Tibial artery (tissue), 4 donors: ENCODE measurements at places on chromosomes 3 and 15.

- DNase-seq: no peak
These were observed 18.1 kb upstream of the BOC start for GRCh38 chr3:113193288-113193687.

DNA sequence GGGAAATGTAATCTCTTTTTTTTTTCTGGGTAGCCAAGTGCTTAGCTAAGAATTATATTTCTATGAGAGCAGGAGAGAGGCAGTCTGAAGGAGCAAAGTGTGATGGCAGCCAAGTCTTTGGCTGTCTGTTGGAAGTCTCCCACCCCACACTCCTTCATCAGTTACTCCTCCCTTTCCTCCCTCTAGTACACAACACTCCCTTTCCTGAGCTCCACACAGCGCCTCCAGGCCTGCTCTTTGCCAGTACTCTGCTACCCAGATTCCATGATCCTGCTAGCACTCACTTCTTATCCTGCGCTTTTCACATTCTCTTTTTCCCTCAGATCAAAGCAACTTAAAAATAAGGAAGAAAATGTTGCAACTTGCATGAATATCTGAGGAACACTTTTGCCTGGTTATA lies 37.4 kb upstream of the SNRK start:
- no peak for DNase-seq

GRCh38 chr3:189902230-189903186 lies 218.2 kb downstream of the P3H2 start:
- no peak for DNase-seq

- no peak for DNase-seq
These were observed 183.6 kb upstream of the ZNF385D start for GRCh38 chr3:21934591-21934990.

GRCh38 chr3:61233746-61234145 lies 17.5 kb downstream of the FHIT start:
- DNase-seq: no peak

GRCh38 chr3:12424635-12425319 lies 59.5 kb upstream of the TSEN2 start:
- DNase-seq: no peak

GRCh38 chr3:183318877-183319276 lies 65.8 kb downstream of the B3GNT5 start:
- DNase-seq: no peak

DNA sequence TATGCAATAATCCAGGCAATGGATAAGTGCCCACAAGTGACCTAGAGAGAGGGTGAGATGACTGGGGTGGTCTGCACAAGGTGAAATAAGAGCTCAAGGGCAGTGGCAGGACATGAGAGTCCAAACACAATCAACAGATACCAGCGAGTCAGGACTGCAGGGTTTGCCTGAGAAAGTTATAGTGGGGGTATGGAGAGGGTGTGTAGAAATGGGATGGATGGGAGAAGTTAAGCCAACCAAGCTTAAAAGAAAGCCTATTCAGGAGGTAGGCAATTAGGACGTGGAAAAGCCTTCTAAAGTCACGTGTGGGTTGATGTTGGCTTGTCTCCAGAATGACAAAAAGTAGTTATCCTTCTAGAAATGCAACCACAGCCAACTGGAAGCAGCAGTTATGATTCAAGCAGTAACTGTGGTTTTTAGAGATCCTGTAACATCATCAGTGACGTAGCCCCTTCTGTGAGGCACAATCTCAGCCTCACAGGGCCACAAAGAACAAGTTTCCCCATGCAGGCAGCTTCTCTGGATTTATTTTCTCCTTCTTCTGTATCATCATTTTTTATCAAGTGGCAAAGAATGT lies 56.1 kb downstream of the FAM174B start:
- no peak for DNase-seq

GRCh38 chr3:98564282-98565005 lies 29.0 kb downstream of the CPOX start:
- no peak for DNase-seq

DNA sequence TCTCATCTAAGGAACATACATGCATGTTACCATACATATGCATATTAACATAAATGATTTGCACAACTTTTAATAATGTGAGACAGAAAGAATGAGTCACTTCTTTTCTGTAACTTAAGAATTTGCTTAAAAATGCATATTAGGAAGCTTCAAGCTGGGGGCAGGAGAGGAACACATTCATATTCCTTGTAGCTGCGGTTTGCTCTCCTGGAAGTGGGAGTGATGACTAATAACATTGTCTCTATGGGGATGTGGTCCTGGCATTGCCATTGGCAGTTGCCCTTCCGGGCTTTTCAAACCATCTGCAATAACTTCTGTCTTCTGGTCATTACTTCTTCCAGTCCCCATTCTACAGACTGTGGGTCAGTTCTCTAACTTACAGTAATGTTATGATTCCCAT lies 15.6 kb downstream of the CHST2 start:
- DNase-seq: peak; percentile 25

GRCh38 chr3:86046436-86047136 lies 944.4 kb downstream of the VGLL3 start:
- DNase-seq: no peak

DNA sequence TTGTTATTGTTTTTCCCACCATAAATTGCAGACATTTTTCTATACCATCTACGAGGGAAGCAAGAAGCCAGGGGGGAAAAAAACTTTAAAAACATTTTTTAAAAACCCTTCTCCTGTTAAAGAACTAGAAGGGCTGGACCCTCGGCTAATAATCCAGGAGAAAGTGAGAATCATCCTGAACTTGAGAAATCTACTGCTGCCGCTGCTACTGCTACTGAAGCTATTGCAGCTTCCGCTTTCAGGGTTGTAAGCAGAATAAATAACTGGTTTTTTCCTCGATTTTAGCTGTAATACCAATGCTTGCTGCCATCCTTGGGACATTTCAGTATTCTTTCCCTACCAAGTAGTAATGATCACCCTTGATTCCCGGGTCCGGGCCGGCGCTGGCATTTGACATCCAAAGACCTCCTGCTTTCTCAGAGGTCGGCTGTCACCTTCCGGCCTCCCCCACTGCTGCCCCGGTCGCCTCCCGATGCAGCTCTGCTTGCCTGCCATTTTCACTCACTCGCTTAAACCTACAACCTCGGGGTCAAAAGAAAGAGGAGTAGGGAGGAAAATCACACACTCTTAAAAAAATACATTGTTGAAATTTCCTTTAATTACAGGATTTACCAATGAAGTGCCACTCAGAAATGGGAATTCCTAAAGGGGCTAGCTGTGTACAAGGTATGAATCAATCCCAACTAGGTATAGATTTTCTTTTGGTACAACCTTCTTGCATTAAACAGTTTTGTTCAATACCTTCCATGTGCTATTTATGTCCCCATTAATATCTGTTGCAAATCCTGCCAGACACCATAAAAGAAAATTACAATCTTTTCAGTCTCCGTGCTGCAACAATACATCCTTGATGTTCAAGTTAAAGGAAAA lies 674 bp upstream of the MECOM start:
- no peak for DNase-seq

GRCh38 chr3:101069901-101070798 lies 76.9 kb upstream of the ABI3BP start:
- no peak for DNase-seq

- no peak for DNase-seq
These were observed 581.9 kb upstream of the ZNF717 start for GRCh38 chr3:76367281-76367680.

DNA sequence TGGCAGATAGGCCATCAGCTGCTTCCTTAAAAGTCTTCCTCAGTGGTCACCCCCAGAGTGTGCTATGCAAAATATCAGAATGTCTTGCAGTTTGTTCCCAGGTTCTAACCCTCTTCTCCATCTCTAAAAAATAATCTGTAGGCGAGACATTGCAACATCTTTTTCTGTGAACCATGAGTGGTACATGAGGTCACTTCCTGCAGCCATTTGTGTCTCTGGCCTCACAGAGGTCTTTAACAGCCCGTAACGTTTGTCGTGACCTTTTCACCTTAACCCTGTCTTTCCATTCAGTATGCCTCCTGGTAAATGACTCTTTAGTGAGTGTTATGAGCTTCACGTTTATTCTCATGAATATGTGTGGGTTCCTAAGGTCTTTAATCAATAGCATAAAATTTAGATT lies 145.4 kb downstream of the KLHL25 start:
- no peak for DNase-seq

GRCh38 chr15:70036585-70037291 lies 61.0 kb downstream of the TLE3 start:
- DNase-seq: peak; percentile 29

DNA sequence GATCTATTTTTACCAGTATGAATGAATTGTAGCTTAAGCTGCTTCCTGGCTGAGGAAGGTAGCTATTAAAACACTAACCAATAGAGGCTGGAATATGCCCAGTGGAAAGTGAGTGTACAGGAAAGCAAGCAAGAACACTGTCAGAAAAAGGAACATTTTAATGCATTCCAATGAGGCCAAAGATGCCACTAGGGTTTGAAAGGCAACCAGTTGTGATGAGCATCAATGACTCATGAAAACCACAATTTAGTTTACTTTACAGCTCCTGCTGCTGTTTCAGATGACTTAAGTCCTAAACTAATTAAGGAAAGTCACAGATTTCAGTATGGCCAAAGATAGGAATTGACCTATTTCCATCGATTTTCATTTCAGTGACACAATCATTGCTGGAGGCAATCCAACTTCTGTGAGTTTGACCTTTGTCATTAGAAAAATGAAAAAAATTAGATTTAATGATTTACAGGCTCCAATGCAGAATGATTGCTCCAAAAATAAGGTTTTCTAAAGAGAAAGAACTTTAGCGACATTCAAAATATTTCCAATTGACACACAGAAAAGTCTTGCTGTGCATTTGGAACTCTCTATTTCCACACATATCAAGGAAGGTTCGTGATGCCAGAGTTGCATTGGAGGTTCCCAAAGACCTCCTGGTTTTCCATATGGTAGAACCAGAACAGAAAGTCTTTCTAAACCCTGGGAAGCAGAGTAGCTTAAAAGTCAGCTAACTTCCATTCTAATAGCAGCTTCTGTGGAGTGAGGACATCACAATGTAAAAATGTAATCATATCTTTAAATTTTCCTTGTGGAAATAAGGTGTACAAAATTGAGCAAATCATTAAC lies 103.0 kb downstream of the SUCNR1 start:
- no peak for DNase-seq

- no peak for DNase-seq
These were observed 191.4 kb downstream of the THRB start for GRCh38 chr3:24303057-24303754.

DNA sequence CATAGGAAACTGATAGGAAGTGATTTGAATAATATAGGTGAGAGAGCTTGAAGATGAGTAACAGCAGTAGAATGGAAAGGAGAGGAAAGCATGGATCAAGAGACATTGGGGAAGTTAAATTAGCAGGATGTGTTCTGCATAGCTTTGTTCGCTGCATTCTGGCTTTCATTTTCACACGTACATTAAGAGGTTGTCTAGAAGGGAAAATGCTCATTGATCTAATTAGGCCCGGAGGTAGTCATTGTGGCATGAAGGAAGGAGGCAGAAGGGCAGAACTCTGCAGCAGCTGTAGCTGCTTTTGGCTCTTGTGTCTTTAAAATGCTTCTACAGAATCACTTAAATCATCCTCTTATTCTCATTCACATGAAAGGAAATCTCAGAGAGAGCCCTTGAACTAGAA lies 40.3 kb downstream of the KCNAB1 start:
- no peak for DNase-seq

DNA sequence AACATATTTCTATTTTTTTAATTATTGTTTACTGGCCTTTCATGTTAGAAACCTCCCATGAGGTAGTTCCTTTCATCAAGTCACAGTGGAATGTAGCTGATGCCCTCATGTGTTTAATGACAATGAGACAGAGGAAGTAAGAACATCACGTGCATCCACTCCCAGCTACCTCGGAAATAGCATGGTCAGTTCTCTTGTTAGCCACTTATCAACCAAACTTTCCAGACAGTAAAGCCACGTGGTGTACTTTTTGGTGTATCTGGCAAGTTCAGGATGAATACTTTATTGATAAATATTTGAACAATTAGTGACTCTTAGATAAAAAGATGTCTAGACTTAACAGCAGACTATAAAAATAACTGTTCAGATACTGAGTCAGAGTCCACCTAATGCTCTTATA lies 781.7 kb downstream of the MECOM start:
- DNase-seq: no peak

DNA sequence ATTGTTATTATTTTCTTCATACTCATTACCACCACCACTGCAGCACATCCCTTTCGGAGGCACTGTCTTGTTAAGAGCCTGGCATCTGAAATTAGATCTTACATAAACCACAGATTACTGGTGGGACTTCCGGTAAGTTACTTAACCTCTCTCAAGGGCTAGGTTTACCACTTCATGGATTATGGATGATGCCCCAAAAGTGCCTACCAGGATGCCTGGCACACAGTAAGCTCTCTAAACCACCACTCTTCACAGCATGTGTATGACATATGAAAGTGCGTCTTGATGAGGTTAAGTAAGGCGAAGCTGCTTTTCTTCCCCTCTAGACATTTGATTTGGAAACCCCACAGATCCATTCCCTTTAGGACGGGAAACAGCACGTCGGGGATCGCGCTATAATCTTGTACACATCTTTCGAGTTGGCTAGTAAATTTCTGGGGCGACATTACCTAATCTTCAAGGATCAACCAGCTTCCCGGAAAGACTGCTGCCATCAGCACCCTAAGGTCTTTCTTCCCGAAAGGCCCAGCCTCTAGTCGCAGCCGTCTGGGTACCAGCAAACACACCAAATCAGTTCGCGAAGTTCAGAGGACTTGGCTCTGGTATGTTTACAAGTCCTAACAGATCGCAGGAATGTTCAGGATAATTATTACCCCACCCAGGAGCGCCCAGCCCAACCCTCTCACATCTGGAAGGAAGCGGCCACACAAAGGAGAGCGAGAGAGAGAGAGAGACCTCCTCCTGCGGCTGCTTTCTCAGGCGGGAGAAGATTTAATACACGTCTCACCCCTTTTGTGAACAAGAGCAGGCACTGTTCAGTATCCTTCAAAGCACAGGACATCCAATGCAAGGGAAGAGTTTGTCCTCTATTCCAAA lies 155.1 kb upstream of the FRMD4B start:
- no peak for DNase-seq

- DNase-seq: no peak
These were observed 38.7 kb downstream of the LHFPL4 start for GRCh38 chr3:9514956-9515355.

DNA sequence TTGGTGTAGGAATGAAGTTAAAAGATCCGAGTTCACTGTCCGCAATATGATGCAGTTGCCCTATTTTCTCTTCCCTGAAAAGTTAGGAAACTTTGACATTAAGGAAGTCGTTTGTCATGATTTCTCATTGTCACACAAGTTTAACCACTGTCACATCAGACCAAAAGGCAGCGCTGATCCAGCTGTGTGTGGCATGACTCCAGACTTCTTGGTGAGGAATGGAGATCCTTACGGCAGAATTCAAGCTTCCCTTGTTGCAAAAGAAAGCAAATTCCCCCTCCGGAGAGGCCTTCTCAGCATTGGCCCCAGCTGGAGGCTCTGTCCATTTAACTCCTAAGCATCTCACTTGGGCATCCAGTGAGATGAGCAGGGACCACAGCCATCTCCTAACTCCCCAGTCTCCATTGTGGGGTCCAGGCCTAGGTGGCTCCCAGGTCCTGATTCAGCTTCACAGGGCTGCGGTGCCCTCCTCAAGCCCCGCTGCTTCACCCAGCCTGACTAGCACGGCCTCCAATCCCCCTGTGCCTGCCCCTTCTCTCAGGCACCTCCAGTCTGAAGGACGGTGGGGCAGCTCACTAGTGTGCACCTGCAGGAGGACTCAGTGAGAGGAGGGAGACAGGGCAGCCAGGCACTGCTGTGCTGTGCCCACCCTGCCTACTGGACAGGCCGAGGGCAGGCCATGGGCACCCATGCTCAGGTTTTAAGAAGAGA lies 159.5 kb downstream of the CHSY1 start:
- no peak for DNase-seq

GRCh38 chr15:94576889-94577533 lies 345.6 kb downstream of the MCTP2 start:
- DNase-seq: no peak

- DNase-seq: no peak
These were observed 141.3 kb upstream of the CCDC54 start for GRCh38 chr3:107235928-107236315.
